ENCODE measurements at places on chromosomes 11 and 22.

DNA sequence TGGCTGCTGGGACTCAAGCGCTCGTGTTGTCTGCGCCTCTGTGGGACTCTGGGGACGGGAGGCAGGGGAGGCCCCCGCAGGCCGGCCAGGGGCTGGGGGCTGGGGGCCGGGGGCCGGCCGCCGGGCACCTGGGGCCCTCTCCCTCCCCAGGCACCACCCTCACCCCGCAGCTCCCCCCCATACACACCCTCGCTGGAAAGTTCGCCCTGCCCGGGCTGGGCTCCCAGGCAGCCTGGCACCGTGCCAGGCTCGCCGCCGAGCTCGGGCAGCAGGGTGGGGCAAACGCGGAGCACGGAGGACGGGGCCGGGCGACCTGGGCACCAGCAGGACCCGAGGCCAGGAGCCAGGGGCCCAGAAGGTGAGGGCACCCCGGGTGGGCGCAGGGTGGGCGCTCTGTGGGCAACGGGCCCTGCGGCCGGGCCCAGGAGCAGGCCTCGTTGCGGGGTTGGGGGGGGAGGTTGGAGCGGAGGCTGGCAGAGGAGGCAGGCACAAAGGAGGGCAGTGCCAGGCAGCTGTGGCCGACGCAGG lies 76.7 kb upstream of the WNT7B start:
- peak; percentile 40 for DNase-seq

GRCh38 chr11:96149743-96150555 lies 193.0 kb downstream of the MAML2 start:
- DNase-seq: no peak

GRCh38 chr11:40445391-40445790 lies 1014.1 kb downstream of the LRRC4C start:
- no peak for DNase-seq

DNA sequence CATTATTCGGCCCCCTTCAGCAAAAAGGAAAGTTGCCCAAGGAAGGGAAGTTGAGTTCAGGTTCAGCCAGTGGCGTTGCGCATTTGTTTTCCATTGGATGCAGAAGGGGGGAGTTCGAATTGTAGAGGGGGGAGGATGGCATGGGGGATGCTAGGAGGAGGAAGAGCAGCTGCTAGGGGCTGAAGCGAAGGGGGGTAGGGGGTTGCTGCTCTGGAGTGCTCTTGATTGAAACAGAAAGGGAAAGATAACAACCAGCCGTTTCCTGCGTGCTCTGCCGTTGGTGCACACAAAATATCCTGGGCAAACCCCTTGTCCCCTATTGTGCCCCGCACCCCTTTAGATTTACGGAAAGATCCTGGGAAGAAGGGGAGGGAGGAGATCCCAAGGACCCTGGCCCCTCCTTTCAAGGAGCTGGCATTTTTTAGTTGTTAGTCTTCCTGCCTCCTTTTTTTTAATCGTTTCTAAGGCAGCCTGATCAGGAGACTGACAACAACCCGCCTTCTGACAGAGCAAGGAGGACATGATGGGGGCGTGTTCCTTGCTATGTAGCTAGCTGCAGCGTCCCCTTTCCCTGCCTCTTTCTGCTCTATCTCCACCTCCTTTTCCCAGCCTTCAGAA lies 2.1 kb downstream of the KMT2A start:
- DNase-seq: peak; percentile 41

DNA sequence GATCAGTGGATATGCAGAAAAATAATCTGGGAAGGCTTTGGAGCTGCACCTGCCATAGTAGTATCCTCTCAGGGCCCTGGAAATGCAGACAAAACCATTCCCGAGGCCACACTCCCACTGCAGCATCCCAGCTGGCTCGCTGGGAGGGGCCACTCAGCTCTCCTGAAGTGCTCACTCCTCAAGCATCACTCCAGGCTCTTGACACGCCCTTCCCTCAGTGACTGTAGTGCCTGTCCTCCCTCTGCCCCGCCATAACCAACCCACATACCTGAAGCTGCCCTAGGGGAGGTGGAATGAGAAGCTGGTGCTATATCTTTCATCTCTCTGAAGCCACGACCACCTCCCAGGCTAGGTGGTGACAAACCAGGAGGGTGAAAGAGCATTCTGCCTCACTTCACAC lies 4.8 kb downstream of the DSCAML1 start:
- DNase-seq: no peak

GRCh38 chr11:113072237-113072858 lies 111.1 kb downstream of the NCAM1 start:
- no peak for DNase-seq

DNA sequence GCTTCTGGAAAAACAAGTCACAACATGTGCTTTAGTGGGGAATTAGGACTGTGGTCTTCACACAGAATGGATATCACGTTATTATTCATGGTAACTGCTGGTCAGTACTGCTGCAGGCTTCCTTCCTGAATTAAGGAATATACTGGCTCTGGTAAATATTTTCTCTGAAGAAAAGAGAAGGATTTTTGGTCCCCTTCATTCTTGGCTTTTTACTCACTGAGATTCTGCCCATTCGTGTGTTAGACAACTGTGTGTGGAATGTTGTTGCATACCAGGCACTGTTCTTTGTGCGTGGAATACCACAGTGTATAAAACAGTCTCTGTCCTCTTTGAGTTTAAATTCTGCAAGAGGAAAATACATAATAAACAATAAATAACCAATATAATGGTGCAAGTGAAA lies 80.3 kb downstream of the ALX4 start:
- no peak for DNase-seq

DNA sequence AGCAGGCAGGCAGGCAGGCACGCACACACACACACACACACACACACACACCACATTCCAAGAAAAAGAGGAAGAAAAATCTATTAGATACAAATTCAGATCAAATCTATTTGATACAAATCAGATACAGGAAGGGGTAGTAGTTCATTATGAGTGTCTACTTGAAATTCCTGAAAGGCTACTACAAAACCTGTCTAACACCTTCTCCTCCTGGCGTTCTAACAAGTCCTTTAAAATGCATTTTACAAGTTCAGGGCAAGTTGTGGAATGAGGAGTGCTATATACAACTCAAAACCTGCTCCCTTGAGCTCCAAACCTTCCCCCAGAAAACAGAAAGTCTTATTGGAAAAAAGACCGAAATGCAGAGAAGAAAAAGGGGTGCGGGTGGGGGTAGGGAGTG lies 476 bp downstream of the ARHGAP32 start:
- DNase-seq: no peak

- no peak for DNase-seq
Observed at GRCh38 chr11:65420506-65420905, 2.1 kb upstream of the NEAT1 start.

GRCh38 chr11:33697997-33698396 lies 2.6 kb downstream of the C11orf91 start:
- no peak for DNase-seq

GRCh38 chr11:22957786-22958185 lies 97.5 kb upstream of the CCDC179 start:
- no peak for DNase-seq

- DNase-seq: no peak
Observed at GRCh38 chr11:36019005-36019596, 75.2 kb downstream of the LDLRAD3 start.

DNA sequence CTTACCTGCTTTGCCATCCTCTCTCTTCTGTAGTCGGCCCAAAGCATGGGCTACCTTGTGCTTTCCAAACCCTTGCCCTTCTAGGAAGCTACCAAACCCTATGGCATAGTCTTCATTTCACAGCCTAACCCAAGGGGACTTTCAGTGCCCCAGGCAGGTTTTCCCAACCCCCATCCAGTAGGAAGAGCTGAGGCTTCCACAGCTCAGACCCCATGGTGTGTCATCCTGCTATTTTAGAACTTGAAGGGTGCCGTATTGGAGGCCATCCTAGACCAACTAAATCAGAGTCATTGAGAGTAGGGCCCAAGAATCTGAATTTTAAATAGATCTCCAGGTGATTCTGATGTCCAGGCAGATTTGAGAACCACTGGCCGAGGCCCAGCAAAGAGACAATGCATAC lies 31.9 kb upstream of the TUB start:
- DNase-seq: no peak

DNA sequence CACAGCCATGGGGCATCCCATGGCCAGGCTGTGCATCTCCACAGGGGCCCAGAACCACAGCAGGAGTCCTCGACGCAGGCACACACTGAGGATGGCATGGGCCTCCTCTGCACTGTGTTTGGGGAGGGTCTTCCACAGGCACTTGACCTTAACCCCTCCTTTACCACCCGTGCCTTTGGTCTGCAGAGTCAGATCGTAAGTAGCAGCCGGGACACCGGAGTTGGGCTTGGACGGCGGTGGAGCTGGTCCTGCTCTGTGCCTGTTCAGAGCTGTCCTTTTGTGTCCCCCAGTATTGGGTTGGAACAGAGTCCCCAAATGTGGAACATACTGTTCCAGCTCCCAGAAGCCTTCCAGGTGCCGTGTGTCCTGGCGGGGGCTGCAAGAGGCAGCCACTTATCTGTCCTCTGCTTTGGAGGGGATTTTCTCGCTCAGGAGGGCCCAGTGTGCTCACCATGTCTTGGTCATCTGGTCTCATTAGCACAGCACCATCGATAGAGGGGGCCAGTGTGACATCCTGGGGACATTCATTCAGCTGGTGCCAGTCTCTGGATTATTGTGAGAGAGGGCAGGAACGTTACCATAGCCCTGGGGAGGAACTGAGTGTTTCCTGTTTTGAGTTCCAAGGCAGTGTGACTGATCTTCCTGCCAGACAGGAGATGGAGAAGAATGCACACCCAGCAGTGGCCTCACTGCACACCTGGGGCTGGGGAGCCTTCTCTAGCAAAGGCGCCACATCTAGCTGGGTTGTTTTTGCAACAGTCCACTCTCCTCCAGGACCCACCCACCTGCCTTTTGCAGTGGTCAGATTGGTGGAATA lies 12.4 kb downstream of the CRELD2 start:
- DNase-seq: peak; percentile 30

- no peak for DNase-seq
Observed at GRCh38 chr11:72208281-72208680, 8.3 kb upstream of the FOLR2 start.

- no peak for DNase-seq
Observed at GRCh38 chr11:134645576-134645975, 233.5 kb upstream of the B3GAT1 start.

DNA sequence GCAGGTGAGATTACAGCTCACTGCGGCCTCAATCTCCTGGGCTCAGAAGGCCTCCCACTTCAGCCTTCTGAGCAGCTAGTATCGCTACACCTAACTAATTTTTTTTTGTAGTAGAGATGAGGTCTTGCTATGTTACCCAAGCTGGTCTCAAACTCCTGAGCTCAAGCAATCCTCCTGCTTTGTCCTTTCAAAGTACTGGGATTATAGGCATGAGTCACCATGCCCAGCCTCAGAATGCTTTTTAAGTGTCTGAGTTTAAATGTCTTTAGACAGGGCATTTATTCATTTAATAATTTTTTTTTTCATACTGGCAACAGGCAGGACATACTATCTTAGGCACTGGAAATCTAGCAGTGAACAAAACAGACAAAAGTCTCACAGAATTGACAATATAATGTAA lies 27.7 kb downstream of the LRP4 start:
- DNase-seq: no peak

DNA sequence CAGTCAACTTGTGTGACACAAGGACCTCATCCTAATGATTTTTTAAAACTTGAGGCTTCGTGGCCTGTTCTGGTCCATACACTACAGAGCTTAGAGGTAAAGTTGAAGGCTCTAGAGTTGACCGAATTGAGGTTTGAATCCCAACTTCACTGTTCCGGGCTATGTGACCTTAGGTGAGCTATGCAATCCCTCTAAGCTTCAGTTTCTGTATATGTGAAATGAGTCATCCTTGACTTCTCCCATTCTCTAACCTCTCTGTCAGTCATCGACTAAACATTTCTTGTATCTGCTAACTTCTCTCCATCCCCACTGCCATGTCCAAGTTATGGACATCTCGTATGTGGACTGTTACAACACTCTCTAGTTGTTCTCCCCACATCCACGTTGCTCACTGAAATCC lies 178.2 kb upstream of the TMEM45B start:
- DNase-seq: no peak

DNA sequence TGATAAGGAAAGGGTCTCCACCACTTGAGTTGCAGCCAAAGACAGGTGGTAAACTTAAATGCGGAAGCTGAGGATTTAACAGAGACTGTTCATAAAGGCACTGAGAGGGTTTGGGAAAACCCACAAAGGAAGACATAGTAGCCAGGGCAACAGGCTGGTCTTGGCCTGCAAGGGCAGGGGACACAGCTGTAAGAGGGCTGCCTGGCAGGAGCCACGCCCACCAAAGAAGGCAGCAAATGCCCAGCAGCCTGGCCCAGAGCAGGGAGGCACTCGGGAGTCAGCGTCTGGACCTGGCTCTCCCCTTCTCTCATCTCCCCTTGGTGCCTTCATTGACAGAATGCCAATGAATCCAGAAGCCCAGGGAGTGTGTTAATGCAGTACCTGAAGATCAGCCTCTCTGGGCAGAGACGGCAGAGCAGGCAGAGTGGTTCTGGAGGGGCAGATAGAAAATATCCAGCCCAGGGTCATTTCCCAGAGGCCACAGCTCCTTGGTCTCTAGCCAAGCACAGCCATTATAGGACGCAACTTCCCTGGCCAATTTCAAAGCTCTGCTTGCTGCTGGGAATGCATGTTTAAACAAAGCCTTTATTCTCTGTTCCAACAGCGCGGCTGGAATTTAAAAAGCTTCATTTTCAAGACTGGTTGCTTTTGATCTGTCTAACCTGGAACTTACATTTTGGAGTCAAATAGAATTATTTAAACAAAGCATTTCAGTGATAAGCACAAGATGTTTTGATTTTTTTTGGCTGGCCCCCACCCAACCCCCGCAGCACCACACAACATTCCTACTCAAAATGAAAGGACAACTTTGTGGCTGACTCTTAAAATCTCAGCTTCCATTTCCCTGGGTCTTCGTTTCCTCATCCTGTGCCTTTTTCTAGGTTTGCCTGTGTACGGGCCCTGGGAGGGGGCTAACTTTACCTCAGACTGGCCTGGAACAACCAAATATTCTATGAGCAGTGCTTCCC lies 125.6 kb upstream of the LMO1 start:
- DNase-seq: no peak

- DNase-seq: no peak
Observed at GRCh38 chr11:19355601-19356000, 114.9 kb upstream of the E2F8 start.

DNA sequence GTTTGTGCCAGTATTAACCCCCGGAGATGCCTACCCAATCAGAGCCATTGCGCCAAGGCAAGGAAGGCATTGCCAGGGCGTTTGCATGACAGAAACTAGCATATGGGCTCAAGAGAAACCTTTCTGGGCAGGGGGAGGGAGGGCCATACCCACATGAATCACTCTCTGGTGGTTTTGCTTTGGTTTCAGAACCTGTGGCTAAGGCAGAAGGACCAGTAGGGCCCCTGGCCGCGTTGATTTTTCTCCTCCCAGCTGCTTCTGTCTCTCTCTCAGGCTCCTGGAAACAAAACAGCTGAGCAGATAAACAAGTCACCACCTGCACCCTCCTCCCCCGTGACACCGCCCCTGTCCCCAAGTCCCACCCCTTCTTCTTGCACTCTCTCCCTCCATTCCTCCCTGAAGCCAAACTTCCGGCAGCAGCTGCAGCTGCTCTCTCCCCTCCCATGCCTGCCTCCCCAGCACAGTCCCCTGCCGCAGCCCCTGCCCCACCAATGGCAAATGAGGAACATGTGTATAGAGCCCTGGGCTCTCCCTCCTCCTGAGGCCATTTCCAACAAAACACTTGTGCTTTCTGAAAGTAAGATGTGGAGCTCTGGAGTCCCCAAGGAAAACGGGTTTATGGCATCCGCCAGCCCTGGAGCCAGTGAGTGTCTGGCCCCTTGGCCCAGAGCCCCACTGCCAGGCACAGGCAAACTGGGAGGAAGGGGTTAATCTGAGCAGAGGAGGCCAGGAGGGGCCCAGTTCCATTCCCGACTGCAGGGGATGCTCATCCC lies 39.0 kb upstream of the ADA2 start:
- DNase-seq: no peak

Measured in effector CD4-positive, alpha-beta T cell (primary cell).